ENCODE measurements at places on chromosomes 7 and 10. TPM values are rescaled to one million over a fixed set of nuclear protein-coding genes. Genes with fewer than 3 reads are reported as not detected.

AFAP1L2 gene
- 3.4 TPM for total RNA-seq

GIMAP2 gene
- total RNA-seq: 101 TPM

OR2A12 gene
- total RNA-seq: not detected

IDI2 gene
- total RNA-seq: not detected

GJD4 gene
- total RNA-seq: not detected

CDC14C gene
- not detected for total RNA-seq

AKR1C8 gene
- 1.4 TPM for total RNA-seq

MRPS16 gene
- total RNA-seq: 109 TPM

GUSB gene
- 59.9 TPM for total RNA-seq

VSTM4 gene
- total RNA-seq: 0.10 TPM
